ENCODE measurements at places on chromosomes 4 and X.

- no peak for DNase-seq
These were observed 59.1 kb downstream of the ZFX start for GRCh38 chrX:24208496-24209240.

DNA sequence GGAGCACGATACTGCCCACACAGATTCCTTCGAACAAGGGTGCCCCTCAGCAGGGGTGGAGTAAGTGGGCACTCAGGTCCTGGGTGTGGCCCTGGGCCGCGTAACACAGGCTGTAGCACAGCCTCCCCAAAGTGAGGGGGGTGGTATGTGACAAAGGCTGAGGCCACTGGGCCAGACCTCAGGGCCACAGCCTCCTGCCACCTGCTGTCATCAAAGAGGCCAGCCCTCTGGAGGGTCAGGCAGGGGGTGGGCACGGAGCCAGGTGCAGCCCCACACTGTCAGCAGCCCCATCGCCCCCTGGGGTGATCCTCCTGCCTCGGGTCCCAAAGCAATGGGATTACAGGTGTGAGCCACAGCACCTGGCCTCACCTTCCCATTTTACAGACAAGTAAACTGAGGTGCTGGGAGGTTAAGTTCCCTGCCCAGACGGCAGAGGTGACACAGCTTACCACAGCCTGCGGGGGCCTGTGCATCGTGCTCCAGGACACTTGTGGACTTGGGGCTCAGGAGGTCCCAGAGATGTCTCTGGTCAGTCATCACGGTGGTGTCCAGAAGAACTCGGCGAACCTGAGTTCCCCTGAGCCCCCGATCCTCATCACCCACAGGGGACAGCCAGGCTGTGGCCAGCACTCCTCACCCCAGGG, 27.5 kb upstream of the MXD4 start:
- no peak for DNase-seq

GRCh38 chr4:3010998-3011397, 47.6 kb downstream of the GRK4 start:
- DNase-seq = no peak

GRCh38 chr4:36493251-36493650, 211.8 kb downstream of the DTHD1 start:
- no peak for DNase-seq

- DNase-seq = no peak
These were observed 12.3 kb downstream of the RLIM start for GRCh38 chrX:74602142-74602541.

DNA sequence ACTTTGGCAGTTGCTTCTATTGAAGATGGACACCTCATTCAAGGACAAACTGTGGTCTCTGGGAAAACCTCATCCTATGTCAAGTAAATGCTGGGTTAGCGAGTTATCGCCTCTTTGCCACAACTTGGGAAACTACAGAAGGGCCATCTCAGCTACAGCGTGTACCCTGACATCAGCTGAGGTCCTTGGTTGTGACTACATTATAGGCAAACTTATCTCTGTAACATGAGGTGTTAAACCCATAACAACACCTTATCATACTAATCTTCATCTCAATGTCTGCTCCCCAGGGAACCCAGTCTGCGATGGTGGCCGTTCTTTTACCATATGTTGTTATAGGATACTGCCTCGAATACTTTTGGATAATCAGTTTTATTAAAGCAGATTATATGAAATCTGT, 1862.7 kb downstream of the STIM2 start:
- DNase-seq = no peak

GRCh38 chr4:112518675-112519074, 2.7 kb upstream of the NEUROG2 start:
- no peak for DNase-seq

GRCh38 chr4:108834835-108835384, 72.1 kb upstream of the ETNPPL start:
- no peak for DNase-seq

GRCh38 chr4:72442715-72443114, 126.3 kb downstream of the ADAMTS3 start:
- no peak for DNase-seq

GRCh38 chr4:82500435-82501153, 61.2 kb downstream of the TMEM150C start:
- DNase-seq = no peak

DNA sequence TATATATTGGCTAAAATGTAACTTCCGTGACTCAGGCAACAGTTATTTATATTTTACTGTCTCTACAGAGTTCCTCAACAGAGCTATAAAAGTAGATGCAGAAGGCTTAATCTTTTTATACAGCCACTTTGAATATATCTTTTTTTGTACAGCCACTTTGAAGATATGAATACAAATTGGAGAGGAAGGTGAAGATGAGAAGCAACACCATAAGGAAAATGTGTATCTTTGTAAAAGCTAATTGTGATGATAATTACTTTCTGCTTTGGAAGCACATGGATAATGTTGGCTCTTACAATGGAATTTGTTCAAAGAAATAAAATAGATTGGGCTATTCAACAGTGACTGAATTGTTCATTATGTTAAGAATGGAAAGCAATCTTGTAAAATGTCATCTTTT, 205.8 kb downstream of the ARAP2 start:
- DNase-seq = no peak

GRCh38 chrX:139106069-139106468, 394.6 kb upstream of the FGF13 start:
- no peak for DNase-seq

DNA sequence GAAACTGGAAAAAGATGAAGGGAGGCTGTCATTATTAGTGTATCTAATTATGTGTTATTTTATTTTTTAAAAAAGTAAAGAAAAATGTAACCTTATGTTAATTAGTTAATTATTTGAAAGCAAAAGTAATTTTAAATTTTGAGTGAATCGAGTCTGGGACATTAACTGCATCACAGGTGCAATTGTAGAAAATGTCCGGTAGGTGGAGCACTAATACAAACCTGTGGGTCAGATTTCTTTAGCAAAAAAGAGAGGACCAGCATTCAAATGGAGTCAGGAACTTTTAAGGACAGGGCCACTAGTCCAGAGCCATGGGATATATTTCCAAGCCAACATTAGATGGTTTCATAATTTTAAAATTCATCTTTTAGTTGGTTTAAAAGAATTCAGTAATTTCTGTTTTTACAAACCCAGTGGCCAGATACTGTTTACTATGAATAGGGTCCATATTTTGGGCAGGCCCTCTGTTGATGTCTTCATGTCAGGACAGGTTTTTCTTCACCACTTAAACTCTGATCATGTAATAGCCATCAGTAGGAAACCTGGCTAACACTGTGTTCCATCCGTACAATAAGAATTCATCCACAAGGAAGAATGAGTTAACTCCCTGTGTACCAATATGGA, 27.2 kb downstream of the BST1 start:
- DNase-seq = no peak

- DNase-seq = no peak
These were observed 1.5 kb upstream of the COMMD8 start for GRCh38 chr4:47465004-47465403.

GRCh38 chrX:13816643-13817627, at the start of gene GPM6B:
GPM6B (minus strand) TSS chrX:13817093; CDS start chrX:13816904, 189 bp downstream.
- no peak for DNase-seq

GRCh38 chrX:43552156-43552555, 103.9 kb upstream of the MAOA start:
- DNase-seq = no peak

GRCh38 chr4:122873821-122874593, 47.4 kb downstream of the FGF2 start:
- DNase-seq = no peak

DNA sequence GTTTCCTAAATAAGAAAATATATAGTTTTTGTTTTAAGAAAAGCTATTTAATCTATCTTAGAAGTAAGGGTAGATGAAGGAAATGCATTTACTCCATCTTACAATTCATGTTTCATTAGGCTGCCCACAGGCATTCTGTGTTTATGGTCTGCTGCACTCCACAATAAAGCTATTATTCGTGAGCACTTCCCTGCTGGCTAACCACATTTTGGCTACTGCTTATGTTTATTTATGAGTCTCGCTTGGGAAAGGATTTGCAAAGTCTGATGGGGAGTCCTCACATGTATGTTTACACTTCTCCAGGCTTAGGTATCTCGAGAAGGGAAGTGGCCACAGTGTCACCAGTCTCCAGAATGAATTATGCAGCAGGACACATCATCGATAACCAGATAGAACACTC, 260.8 kb upstream of the VCX start:
- no peak for DNase-seq

DNA sequence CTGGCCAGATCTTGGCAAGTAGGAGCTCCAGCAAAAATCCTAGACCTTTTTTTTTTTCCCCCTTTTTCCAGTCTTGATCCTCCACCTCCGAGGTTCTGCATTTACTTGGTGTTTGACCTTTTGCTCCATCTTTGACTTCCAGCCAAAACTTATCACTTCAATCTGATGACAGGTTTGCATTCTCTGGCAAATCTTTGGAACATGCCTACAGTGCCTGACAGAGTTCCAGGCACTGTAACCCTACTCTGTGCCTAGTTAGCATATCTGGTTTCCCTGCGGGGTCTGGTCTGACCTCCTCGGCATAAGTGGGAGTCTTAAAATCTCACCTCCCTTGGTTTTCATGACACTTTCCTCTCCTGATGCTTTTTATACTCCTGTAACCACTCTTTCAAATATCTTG, 39.4 kb upstream of the NR3C2 start:
- no peak for DNase-seq

DNA sequence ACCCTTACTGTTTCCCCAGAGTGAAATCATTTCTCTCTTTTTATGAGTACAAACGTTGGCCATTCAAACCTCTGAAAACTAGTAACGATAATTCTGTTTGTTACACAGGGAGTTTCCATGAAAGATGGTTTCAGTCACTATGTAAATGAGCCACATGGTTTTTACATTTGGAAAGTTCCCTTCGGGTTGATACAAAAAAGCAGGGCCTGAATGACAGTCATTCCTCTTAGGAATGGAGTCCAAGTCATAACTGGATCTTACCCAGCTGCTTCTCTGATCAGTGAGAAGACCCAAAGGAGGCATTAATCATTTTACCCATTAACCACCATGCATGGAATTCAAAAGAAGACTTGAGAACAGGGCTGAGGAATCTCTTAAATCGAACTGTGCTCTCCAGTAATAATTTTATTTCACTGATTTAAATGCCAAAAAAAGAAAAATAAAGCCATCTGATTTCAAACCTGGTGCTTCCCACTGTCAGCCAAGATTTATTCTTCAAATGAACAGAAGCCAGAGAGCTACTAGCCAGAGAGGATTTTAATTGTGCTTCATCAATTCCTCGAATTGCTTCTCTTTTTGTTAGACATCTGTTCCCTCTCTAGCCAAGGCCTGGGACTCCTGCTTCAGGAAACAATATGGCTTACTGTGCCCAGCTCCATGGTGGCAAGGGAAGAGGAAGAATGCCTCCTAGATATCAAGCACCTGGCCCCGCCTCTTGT, 3.2 kb downstream of the SOWAHB start:
- no peak for DNase-seq

DNA sequence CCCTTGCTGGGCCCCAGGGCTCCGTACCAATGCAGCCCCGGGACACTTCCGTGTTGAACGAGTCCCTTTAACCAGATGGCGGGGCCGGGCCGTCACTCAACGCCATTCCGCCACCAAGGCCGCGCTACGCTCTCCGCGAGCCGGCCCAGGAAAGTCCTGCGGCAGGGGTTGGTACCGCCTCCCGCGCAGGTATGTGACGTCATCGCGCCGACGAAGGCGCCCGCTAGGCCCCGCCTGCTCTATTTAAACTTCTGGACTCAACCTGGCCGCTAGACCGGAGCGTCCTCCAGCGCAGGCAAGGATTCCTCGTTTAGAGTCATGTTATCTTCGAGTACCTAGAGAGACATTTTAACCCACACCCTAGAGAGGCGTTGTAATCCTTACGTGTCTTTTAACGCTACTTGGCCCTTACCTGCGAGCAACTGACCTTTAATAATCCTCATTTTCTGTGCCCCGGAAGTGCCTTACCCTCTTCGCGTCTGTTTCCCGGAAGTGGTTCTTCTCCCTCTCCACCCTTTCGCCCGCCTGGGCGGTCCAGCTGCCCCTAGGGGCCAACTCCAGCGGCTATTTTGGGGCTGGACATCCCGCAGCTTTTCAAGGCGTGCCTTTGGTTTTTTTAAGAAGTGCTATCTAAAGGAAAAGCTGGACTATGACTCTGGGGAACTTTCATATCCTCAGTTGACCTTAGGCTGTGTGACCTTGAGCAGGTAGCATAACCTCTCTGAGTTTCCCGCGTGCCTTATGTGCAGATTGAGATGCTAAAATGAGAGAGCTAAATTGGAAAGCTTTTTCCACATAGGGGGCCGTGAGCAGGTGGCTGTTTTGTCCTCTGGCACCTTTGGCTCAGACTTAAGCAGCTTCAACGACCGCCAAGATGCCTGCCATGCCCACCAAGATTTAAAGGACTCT, at the start of gene PNPLA4:
Gene PNPLA4 (minus strand): TSS at position 155 of the 909 bp plus-strand sequence. CDS start 1,294 bp downstream, outside the sequence.
- DNase-seq = peak; percentile 79

Data from activated T-helper 1 cell treated with anti-CD3 and anti-CD28 coated beads, Interleukin-2, amount 50 U/mL, for 16 hours (primary cell).